SK-MEL-5 (cell line): ENCODE measurements at places on chromosomes 7 and 10. TPM values are rescaled to one million over a fixed set of nuclear protein-coding genes. Genes with fewer than 3 reads are reported as not detected.
A peak's percentile ranks its signal among the peaks of the same experiment; 100 is the strongest.

DNA sequence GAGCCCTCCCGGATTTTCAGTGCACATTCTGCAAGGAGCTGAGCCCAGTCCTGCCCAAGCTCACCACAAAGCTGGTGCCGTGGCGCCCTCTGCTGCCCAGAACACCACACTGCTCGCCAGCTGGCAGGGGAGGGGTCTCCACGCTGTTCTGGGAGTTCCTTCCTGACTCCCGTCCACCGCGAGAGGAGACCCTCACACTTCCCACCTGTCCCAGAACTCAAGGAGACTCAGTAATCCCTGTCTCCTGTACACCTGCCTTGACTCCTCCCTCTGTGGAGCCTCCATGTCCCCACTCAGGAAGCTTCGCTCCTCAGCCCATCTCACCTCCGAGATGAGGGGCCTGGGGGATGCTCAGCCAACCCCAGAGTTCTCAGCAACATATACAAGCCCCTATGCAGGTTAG, 11.3 kb downstream of the C10orf105 start:
- DNase-seq = peak; percentile 53

GRCh38 chr7:157482025-157482424, 145.2 kb downstream of the DNAJB6 start:
- no peak for DNase-seq

DNA sequence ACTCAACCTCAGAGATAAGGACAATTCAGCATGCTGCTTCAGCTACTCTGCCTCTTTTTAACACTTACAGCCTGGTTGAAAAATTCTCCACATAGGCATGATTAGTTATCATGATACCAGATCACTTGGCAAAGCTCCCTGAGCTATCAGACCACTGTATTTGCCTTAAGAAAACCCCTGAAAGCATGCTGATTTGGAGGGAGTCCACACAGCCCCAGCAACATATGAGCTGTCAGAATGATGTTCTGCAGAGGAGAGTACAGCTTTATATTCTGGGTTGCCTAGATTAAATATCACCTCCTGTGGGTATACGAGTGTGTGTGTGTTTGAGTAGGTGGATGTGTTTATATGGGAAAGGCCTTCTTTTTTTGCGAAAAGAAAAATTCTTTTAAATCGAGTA, 170.2 kb upstream of the CHRM2 start:
- DNase-seq = no peak

GRCh38 chr10:20606985-20607384, 290.1 kb downstream of the NEBL start:
- no peak for DNase-seq

Gene RASA4B
- 1.1 and 2.7 TPM in 2 replicates for total RNA-seq

Gene SLC26A3
- total RNA-seq = not detected in 2 replicates

Gene CARD11
- total RNA-seq = not detected in 2 replicates

Gene NXPH1
- not detected in 2 replicates for total RNA-seq

Gene STRIP2
- total RNA-seq = 12.1 and 12.2 TPM in 2 replicates

Gene SAMD9L
- 2.4 and 3.3 TPM in 2 replicates for total RNA-seq
